ENCODE measurements at places on chromosomes 1 and 21. TPM values are rescaled to one million over a fixed set of nuclear protein-coding genes. Genes with fewer than 3 reads are reported as not detected.

- no peak for DNase-seq
- no peak overlapping the region for H3K4me3 ChIP-seq
- no peak overlapping the region for H3K27ac ChIP-seq
Measured at GRCh38 chr1:198259333-198260074, 102.7 kb downstream of the NEK7 start.

DNA sequence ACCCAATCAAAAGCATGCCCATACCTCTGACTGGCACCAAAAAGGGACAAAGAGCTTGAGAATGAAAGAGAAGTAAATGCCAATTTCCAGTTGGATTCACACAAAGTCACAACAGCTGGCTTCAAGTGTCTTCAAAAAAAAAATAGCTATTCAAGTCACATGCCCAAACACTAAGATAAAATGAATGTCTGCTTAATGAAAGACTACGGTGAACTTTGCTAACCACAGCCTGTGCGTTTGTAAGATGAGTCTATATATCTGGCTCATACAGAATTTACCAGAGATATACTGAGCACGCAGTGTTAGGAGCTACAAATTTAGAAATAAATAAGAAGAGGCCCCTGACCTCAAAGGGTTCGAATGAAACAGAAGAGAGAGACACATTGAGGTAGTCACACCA is 73.2 kb downstream of the DAB1 start:
- no peak for DNase-seq
- no peak overlapping the region for H3K4me3 ChIP-seq
- no peak overlapping the region for H3K27ac ChIP-seq
- H3K27me3 ChIP-seq = no peaks in the 10 kb centered on the region
- H3K4me1 ChIP-seq = no peaks in the 10 kb centered on the region

The S100A13 gene
- total RNA-seq = 111 TPM

- H3K27me3 ChIP-seq = no peaks in the 10 kb centered on the region
- no peak overlapping the region for H3K4me3 ChIP-seq
- no peak overlapping the region for H3K27ac ChIP-seq
- DNase-seq = peak; percentile 65
Measured at GRCh38 chr1:156625436-156626078, 6.3 kb downstream of the HAPLN2 start.

DNA sequence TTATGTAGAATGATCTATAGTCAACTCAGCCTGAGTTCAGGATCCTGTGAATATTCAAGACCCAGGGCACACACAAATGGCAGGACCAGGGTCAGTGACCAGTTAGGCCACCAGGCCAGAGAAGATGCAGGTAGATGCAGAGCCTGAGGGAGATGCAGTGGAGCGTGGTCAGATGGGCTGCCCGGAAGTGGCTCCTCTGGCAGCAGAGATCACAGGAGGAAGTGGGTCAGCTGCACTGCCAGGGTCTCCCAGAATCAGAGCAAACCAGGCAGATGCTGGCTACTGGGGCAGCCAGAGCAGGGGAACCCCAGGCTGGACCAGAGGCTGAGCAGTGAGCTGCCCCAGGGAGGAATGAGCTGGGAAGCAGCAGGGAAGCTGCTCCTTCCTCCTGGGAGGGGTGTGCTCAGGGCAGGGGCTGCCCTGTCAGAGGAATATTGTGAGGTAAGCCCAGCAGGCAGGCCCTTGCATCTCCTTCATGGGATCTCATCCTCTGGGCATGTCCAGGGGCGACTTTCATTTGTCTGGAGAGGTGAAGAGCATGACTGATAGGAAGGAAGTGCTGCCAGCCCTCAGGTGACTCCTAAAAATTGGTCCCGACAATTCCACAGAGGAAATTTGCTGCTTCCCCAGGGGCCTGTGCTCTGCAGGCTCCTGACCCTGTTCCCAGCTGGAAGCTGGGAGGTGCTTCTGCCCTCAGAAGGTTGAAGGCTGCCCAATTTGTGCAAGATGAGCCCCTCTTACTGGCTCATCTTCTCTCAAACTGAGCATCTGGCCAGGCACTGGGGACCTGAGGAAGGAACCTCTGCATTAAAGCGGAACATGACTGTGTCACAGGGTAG is 49.3 kb downstream of the STUM start:
- no peaks in the 10 kb centered on the region for H3K4me1 ChIP-seq
- H3K27me3 ChIP-seq = no peaks in the 10 kb centered on the region
- DNase-seq = peak; percentile 71
- no peak overlapping the region for H3K4me3 ChIP-seq
- H3K27ac ChIP-seq = no peak overlapping the region

DNA sequence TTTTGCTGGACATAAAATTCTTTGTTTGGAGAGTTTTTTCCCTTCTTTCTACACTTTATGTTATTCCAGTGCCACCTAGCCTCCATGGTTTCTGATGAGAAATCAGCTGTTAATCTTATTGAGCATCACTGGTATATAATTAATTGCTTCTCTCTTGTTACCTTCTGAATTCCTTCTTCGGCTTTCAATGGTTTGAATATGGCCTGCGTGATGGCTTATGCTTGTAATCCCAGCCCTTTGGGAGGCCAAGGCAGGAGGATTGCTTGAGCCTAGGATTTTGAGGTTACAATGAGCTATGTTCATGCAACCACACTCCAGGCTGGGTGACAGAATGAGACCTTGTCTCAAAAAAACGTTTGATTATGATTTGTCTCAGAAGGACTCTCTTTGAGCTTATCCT is 13.0 kb upstream of the CNIH4 start:
- DNase-seq = no peak
- no peaks in the 10 kb centered on the region for H3K36me3 ChIP-seq
- H3K27ac ChIP-seq = no peak overlapping the region
- H3K4me1 ChIP-seq = no peaks in the 10 kb centered on the region
- no peak overlapping the region for H3K4me3 ChIP-seq

The UBL4B gene
- total RNA-seq = not detected

- DNase-seq = no peak
- H3K4me1 ChIP-seq = no peaks in the 10 kb centered on the region
- no peak overlapping the region for H3K27ac ChIP-seq
- H3K4me3 ChIP-seq = no peak overlapping the region
Measured at GRCh38 chr1:178733972-178734371, 8.9 kb downstream of the RALGPS2 start.

The CD1E gene
- total RNA-seq = not detected

GRCh38 chr1:108193333-108193732 is 6.8 kb downstream of the SLC25A24 start:
- no peaks in the 10 kb centered on the region for H3K36me3 ChIP-seq
- no peak for DNase-seq
- no peaks in the 10 kb centered on the region for H3K27me3 ChIP-seq
- no peak overlapping the region for H3K4me3 ChIP-seq
- H3K4me1 ChIP-seq = no peaks in the 10 kb centered on the region

The GPR3 gene
- total RNA-seq = 0.68 TPM

DNA sequence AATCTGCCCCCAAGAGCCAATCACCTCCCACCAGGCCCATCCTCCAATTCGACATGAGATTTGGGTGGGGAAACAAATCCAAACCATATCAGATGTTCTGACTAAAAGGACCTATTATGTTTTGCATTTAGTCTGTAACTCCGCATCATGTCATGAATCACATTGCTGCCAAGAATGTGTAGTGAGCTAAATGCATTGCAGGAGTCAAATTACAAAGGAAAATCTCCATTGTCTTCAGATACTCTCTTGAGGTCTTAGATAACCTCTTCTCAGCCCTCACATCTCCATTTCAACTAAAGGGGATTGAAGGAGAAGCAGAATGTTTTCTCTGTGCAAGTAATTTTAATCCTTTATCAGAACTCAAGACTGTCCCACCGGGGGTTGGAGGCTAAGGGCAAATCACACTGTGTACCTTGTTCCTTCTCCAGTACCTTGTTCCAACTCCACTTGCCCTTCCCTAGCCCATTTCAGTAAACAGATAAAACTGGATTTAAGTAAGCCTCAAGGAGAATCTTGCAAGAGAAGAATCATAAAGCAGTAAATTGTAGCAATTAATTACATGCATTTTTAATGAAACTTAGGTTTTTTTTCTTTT is 34.1 kb downstream of the EXTL2 start:
- DNase-seq = no peak
- no peaks in the 10 kb centered on the region for H3K4me1 ChIP-seq
- no peaks in the 10 kb centered on the region for H3K27me3 ChIP-seq

DNA sequence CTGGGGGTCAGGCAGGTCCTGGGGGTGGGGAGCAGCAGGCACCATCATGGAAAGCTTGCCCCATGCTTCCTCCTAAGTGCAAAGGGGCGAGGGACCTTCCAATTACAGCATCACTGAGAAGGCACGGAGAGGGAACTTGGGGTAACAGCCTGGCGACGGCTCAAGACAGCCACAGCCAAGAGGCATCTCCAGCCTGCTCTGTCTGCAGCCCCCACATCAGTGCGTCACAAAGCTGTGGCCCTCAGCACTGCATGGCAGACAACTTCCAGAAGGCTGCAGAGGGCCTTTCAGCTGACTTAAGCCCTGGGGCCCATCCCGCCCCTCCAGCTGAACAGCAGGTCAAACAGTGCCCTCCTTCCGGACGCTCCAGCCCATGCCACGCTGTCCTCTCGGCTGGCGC is 13.2 kb upstream of the GPR153 start:
- H3K4me1 ChIP-seq = no peaks in the 10 kb centered on the region
- H3K4me3 ChIP-seq = no peak overlapping the region
- H3K27ac ChIP-seq = no peak overlapping the region
- no peaks in the 10 kb centered on the region for H3K27me3 ChIP-seq
- H3K36me3 ChIP-seq = no peaks in the 10 kb centered on the region
- DNase-seq = no peak

GRCh38 chr1:63651161-63651701 is 58.0 kb downstream of the PGM1 start:
- no peaks in the 10 kb centered on the region for H3K27me3 ChIP-seq
- no peaks in the 10 kb centered on the region for H3K36me3 ChIP-seq
- no peaks in the 10 kb centered on the region for H3K4me1 ChIP-seq
- DNase-seq = no peak
- H3K4me3 ChIP-seq = no peak overlapping the region

DNA sequence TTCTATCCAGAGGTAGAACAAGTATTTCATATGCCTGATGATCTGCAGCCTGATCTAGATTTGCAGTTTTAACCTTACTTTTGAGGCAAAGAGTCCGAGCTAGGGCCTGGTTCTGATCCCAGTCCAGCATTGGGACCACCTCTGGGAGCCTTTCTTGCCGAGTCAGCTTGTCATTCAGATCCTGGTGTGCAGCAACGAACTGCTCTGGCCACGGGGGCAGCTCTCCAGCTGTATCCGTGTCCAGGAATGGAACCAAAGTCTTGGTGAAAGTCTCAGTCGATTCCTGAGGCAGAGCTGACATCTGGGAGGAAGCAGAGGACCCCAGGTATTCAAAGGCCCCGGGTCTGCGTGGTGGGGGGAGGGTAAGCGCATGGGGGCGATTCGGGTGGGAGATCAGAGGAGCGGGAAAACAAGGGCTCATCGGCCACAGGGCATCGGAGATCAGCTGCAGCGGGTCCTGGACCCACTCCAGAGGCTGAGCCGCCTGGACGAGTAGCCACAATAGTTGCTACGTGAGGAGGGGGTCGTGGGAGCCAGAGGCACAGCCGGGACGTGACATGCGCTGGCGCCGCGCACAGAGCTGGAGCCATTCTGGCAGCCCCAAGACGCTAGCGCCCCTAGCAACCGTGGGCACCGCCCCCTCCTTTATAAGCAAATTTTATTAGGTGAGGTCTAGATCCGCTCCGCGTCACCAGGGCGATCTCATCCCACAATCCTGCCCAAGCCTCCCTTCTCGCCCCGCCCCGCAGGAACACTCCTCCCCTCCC is 32.4 kb upstream of the BSDC1 start:
- no peak overlapping the region for H3K4me3 ChIP-seq
- no peaks in the 10 kb centered on the region for H3K27me3 ChIP-seq
- no peak for DNase-seq

DNA sequence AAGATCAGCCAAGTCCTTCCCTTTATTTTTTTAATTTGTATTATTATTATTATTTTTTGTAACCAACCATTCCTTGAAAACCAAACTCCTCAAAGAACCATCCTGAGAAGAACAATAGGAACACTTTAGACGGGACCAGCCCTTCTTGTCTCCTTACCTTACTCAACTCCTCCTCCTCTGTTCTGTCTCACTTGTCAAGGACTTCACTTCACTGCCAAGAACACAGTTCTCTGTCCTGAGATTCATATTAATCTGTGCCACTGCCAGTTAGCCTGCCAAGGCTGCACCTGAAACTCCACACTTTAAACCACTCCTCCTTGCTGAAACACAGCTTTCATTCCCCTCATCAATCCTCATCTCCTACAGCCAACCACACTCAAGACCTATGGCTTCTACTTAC is 73.8 kb upstream of the ATP1A1 start:
- no peaks in the 10 kb centered on the region for H3K27me3 ChIP-seq
- H3K4me1 ChIP-seq = no peaks in the 10 kb centered on the region
- H3K4me3 ChIP-seq = no peak overlapping the region
- no peaks in the 10 kb centered on the region for H3K36me3 ChIP-seq

DNA sequence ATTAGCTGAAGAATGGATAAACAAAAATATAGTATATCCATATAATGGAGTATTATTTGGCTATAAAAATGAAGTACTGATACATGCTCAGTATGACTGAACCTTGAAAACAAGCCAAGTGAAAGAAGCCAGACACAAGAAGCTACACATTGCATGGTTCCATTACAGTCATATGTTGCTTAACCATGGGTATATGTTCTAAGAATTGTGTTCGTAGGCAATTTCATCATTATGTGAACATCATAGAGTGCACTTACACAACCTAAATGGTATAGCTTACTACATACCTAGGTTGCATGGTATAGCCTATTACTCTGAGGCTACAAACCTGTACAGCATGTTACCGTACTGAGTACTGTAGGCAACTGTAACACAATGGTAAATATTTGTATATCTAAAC is 28.6 kb upstream of the FCAMR start:
- H3K36me3 ChIP-seq = no peaks in the 10 kb centered on the region
- no peaks in the 10 kb centered on the region for H3K27me3 ChIP-seq
- no peak for DNase-seq
- H3K4me1 ChIP-seq = no peaks in the 10 kb centered on the region
- H3K4me3 ChIP-seq = no peak overlapping the region

- H3K27ac ChIP-seq = no peak overlapping the region
- H3K4me3 ChIP-seq = no peak overlapping the region
- no peaks in the 10 kb centered on the region for H3K36me3 ChIP-seq
- H3K27me3 ChIP-seq = no peaks in the 10 kb centered on the region
Measured at GRCh38 chr1:247286134-247286670, 30.3 kb downstream of the VN1R5 start.

DNA sequence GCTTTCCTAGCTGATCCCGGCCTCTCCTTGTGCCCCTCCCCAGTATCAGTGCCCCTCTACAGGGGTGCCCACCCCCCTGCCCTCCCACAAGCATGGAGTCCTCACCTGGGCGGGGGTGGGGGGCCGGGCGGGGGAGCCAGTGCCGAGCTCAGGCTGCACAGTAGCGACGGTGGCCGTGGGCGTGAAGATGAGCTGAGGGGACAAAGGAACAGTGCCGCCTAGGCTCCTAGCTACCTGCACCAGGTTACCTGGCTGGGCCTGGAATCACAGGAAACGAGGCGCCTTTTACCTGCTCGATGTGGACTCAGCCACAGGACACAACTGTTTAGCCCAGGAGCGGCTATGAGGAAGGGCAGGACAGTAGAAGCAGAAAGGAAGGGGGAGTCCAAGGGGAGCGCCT is 47.5 kb upstream of the A3GALT2 start:
- no peak for DNase-seq
- H3K36me3 ChIP-seq = no peaks in the 10 kb centered on the region
- H3K27ac ChIP-seq = no peak overlapping the region
- peaks cover 2% of the 10 kb centered on the region for H3K4me1 ChIP-seq
- H3K4me3 ChIP-seq = no peak overlapping the region
- no peaks in the 10 kb centered on the region for H3K27me3 ChIP-seq

- H3K27ac ChIP-seq = no peak overlapping the region
- H3K27me3 ChIP-seq = no peaks in the 10 kb centered on the region
- H3K4me3 ChIP-seq = no peak overlapping the region
- no peaks in the 10 kb centered on the region for H3K4me1 ChIP-seq
- H3K36me3 ChIP-seq = no peaks in the 10 kb centered on the region
- no peak for DNase-seq
Measured at GRCh38 chr1:223478606-223479005, 85.4 kb downstream of the CCDC185 start.
